ENCODE measurements at places on chromosomes 1 and 21. TPM values are rescaled to one million over a fixed set of nuclear protein-coding genes. Genes with fewer than 3 reads are reported as not detected.

DNA sequence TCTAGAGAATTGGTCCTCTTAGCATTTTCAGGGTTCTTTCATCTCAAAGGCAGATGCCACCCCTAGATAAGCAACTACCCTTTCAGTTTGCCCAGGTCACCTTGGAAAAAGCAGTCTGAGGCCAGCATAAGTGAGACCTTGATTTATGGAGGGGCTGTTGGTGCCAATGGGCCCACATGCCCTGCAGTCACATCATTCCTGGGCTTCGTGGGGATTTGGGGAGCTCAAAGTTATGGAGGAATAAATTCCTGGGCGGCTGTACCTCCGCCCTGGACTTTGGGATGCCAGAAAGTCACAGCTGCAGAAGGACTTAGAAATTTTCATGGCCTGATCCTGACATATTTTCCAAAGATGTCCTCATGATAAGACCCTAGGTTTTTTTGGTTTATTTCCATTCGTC is 2.7 kb upstream of the SDHB start:
- no peak for DNase-seq

DNA sequence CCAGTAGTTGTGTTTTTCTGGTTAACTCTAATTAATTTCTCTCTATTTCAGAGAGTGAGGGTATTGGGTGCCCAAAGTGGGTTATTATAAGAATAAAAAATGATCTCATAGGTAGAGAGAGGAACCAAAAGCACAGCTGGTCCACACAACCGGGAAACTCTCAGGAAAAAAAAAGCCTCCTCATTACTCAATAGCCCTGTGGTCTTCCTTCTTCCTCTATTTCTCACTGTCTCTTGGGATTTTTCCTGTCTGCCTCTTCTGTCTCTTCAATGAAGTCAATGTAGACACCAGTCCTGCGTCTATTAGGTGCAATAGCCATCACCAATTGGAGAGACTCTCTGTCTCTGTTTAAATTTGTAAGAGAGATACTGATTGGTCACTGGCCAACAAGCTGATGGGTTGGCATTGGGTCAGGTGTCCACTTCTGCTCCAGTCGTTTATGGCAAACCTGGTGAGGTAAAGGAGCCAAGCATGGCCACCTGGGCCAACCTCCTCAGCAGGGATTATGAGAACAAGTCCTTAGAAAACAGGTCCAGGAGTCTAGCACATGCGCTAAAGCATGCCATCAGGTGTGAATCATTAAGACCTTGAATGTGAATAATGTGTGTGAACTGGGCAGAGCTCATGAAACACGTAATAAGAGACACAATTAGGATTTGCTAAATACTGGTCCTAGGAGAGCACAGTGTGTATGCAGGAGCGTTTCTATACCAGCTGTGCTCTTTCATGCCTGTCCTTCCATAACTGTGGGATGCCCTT is 443.0 kb upstream of the RUNX1 start:
- no peak for DNase-seq

GRCh38 chr1:205313563-205314308 is 7.8 kb downstream of the NUAK2 start:
- peak; percentile 86 for DNase-seq

DNA sequence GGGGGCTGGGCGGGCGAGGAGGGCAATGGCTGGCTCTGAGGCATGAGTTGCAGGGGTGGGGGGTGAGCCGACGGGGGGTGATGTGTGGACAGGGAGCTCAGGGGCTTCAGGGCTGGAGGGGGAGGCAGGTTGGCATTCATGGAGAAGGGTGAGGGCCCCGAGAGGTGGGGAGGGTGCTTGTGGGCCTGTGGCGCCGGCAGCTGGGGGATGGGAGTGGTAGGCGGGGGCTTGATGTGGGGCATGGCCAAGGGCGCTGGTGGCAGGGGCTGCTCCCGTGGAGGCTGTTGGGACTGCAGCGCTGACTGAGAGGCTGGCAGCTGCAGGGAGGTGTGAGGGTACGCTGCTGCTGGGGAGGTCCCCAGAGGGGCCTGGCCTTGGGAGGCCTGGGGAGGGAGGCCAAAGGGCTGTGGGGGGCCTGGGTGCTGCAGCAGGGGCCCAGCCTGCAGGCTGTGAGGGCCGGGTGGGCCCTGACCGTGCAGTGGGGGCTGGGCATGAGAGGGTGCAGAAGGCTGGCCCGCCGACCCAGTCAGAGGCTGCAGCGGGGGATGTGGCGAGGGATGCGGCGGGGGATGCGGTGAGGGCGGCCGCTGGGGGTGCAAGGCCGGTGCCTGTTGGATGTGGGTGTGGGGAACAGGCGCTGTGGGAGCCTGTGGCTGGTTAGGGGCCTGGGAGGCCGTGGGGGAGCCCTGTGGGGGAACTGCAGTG is 42.7 kb downstream of the SLC45A1 start:
- no peak for DNase-seq

DNA sequence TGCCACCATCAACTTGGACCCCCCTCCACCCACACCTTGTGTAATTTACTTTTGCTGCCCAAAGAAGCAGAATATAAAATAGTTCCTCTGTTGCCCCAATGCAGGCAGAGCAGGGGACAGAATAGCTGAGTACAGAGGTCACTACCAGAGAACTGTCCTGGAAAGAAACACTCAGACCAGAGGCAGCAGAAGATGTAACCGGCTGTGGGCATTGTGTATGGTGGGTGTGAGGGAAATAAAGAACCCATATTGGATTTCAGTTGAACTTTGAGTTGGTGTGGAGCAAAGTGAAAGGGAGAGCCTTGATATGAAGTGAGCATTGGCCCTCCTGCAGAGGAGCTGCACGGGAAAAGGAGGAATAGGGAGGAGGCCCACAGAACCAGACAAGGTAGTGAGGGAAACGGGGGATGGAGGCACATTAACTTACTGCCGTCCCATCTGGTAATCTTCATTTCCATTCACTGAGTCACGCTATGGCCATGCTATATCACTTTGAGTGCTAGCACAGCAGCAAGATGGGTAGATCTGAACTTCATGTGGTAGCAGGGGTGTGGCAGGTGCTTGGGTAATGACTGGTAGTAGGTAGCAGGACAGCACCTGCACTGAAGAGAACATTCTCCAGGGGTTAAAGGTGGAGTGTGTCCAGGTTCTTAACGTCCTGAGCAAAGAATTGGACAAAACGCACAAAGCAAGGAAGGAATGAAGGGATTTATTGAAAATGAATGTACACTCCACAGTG is 56.3 kb upstream of the FBXO28 start:
- no peak for DNase-seq

- DNase-seq = peak; percentile 69
These were observed 639.7 kb downstream of the LMO4 start for GRCh38 chr1:87968197-87968955.

DNA sequence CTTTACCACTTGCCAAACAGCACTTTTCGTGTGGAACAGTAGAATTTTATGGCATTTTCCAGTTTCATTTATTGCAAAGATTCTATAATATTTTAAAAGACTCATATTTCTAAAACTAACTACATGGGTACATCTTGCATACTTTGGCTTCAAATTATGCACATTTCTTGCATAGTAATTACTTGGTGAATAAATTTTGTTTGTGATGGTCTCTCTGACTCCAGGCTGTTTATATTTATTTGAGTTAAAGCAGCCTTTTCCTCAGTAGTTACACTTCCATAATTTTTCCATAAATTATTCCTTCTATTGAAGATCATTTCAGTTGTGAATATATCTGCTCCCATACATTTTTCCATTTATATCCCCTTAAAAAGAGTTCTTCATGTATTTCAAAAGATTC is 6.9 kb upstream of the NHLH2 start:
- no peak for DNase-seq

- no peak for DNase-seq
These were observed 17.7 kb downstream of the NPHS2 start for GRCh38 chr1:179558078-179558477.

DNA sequence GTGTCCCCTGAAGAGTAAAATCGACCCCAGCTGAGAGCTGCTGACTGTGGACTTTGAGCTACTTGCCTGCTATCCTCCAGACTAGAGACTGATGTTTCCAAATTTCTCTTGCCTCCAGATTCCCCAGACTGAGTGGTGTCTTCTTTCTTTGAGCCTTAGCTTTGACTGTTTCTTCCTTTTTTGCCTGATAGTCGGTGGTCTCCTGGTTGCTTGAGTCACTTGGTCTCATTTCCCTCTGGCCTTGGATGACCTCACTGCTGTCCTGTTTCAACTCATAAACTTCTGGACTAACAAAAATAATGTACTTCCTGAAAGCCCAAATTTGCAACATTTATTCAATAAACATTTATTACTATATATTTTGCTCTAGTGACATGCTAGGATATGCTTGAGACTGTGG is 52.9 kb upstream of the DIPK1A start:
- peak; percentile 10 for DNase-seq

- DNase-seq = no peak
These were observed 63.6 kb downstream of the MYOM3 start for GRCh38 chr1:24048205-24048869.

DNA sequence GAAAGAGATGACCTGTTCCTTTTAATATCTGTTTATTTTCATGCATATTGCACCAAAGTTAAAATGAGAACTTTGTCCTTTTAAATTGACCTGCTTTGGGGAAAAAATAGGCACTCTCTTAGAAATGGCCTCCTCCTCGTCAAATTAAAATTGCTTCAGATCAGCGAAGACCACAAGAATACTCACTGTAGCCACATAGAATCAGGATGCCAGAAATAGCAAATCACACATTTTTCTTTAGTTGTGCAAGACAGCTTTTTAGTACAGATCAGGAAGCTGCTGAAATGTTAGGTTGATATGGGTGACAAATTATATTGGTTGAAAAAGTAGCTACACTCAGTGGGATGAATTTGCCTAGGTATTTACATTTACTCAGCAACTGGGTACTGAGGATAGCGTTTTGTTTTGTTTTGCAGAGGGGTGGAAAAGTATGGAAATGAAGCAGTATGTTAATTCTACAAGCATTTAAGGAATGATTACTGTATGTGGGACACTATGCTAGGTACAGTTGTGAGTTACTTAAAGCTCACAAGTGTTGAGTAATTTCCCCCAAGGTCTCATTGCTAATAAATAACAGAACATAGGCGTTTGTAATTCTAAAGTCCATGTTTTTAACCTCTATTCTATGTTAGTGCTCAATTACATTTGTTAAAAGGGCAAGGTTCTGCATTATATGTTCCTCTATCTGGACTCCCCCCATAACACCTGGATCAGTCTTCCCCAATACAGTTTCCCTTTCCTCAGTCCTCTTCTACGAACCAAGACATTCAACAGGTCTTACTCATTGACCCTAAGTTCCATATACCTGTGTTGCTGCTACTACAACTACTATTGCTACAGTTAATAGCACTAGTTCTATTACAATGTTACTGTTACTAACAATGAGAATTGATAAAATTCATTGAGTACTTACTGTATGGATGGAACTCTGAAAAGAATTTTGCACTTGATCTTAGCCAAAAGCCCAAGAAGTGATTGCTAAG is 99.4 kb upstream of the S1PR1 start:
- DNase-seq = peak; percentile 57

- no peak for DNase-seq
These were observed 8.3 kb upstream of the FAM177B start for GRCh38 chr1:222728746-222729145.

DNA sequence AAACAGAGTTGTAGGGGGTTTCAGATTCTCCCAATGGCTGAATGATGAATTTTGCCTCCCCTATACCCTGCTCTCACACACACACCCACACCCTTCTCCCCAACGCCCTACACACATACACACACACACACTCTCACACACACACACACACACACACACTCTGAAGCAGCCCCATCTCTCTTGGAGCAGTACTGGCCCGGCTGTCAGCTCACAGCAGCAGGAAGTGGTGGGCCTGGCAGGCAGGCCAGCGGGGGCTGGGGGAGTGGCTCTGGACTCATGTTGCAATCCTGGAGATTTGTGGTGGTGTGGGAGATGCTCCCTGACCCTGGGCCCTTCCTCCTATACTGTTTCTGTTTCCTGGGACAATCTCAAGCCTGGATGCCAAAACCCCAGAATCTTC is 2.2 kb downstream of the IKBKE start:
- peak; percentile 93 for DNase-seq

- no peak for DNase-seq
These were observed 749 bp downstream of the FAM163A start for GRCh38 chr1:179743679-179744400.

GRCh38 chr1:13816016-13816760 is 116.2 kb downstream of the PRDM2 start:
- no peak for DNase-seq

GRCh38 chr1:175871647-175872046 is 128.3 kb upstream of the TNR start:
- no peak for DNase-seq

- peak; percentile 98 for DNase-seq
These were observed 153.8 kb upstream of the FGGY start for GRCh38 chr1:59143133-59143487.

DNA sequence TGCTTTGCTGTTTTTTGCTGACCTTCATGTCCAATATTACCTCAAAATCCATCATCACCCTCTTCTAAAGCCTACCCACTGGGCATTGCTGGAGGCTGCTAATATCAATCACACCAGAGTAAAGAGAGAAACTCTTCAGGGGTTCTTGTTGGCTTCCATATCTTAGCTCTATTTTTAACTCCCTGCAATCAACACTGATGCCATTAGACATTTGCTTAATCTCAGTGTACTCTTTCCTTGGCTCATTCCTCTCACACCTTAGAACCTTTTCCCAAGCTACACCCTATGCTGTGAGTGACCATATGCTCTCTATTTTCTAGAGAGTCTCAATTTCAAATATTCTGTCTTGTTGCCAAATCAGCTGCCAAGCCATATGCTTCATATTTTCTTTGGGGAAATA is 40.6 kb upstream of the RABGAP1L start:
- no peak for DNase-seq

DNA sequence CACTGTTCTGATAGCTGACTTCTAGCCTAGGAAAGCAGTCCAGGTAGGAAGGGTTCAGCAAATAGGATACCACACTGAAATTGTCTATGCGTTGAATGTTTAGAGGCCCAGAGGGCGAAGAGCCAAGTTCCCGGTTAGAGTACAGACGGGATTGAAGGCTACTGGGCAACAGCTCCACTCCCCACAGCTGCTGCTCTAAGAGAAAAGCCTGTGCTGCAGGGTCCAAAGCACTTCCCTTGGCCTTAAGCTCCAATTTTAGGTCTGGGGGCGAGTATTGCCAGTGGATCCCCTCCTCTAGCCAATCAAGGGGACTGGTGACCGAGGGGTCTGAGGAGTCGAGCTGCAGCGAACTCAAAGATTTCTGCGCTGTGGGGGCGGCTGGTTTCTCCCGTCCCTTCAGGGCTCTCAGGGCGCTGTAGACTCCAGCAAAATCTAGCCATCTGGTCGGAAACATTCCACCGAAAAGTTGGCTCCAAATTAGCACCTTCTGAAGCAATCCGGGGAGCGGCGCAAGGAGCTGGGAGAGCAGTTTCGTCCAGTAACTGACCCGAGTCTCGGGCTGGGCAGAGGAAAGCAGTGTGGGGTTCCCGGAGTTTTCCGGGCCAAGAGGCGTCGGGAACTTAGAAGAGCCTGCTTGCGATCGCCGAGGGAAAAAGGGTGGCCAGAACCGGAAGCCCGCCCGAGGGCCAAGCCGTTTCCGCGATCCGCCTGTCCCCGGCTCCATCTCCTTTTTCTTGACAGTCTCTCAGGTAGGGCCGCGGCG is 748 bp downstream of the PPP1R15B start:
- peak; percentile 48 for DNase-seq

GPR3 gene
- polyA plus RNA-seq = 4.8 TPM

MTR gene
- 5.9 TPM for polyA plus RNA-seq

SMCP gene
- not detected for polyA plus RNA-seq

SH2D1B gene
- polyA plus RNA-seq = 0.03 TPM

ACOT11 gene
- polyA plus RNA-seq = 2.7 TPM

CDC42BPA gene
- polyA plus RNA-seq = 7.7 TPM

RIIAD1 gene
- not detected for polyA plus RNA-seq

RGS7 gene
- 0.58 TPM for polyA plus RNA-seq
